Peyer's patch (tissue), 4 donors: ENCODE measurements at places on chromosomes 5 and 9. TPM values are rescaled to one million over a fixed set of nuclear protein-coding genes. Genes with fewer than 3 reads are reported as not detected.
A peak's percentile ranks its signal among the peaks of the same experiment; 100 is the strongest.

SLC1A1 gene
- 193 TPM for total RNA-seq

ARID3C gene
- not detected for total RNA-seq

DNA sequence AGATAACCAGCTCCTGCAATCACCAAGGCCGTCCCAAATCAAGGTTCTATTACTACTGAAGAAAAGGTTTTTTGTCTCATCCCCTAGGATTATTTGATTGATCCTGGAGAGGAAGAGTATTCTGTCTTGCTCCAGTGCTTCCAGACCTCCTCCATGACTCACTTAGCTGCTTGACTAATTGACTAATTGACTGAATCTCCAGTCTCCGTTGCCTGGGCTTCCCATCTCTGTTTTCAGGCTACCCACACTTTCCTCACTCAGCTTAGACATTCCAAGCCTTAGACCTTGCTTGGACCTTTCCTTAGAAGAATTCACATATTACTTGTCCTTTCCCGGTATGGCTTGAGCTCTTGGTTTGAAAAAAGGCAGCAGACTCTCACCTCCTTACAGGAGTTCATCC lies 60.6 kb downstream of the FRMD3 start:
- DNase-seq = no peak

- DNase-seq = no peak
Measured at GRCh38 chr5:2546938-2547337, 204.5 kb downstream of the IRX2 start.

CYLC2 gene
- total RNA-seq = not detected

NOXA1 gene
- total RNA-seq = 28.2 TPM

DNA sequence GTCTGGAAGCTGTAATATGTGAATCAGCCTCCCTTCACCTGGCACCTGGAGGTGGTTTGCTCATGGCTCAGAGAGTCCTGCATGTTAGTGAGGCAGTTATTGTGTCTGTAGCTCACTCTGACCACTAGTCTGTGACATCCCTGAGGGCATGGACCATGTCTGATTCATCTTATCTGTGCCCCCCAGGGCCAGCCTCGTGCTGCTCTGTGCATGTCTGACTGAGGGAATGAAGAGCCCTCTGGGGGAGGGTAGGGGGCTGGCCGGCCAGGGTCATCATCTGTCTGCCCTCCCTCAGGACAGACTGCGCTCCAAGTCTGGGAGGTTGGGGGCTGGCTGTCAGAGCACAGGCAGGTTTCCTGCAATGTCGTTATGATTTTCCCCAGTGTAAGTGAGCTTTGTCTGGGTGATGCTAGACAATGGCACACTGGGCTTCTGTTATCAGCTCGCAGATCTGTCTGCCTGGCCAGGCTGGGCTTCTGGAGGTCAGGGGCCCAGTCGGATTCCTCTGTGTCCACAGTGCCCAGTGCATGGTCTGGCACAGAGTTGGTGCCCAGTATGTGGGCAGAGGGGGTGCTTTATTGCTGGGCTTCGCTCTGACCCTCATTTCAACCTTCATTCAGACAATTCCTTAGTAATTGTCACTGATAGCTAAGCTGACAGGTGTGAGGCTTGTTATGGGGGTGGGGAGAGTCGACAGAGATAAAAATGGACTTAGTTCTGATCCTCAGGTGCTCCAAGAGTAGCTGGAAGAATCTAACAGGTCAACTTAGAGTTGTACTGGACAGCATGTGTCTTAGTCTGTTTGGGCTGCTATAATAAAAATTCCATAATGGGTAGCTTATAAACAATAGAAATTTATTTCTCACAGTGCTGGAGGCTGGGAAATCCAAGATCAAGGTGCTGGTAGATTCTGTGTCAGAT lies 85.7 kb upstream of the SHB start:
- no peak for DNase-seq

DNA sequence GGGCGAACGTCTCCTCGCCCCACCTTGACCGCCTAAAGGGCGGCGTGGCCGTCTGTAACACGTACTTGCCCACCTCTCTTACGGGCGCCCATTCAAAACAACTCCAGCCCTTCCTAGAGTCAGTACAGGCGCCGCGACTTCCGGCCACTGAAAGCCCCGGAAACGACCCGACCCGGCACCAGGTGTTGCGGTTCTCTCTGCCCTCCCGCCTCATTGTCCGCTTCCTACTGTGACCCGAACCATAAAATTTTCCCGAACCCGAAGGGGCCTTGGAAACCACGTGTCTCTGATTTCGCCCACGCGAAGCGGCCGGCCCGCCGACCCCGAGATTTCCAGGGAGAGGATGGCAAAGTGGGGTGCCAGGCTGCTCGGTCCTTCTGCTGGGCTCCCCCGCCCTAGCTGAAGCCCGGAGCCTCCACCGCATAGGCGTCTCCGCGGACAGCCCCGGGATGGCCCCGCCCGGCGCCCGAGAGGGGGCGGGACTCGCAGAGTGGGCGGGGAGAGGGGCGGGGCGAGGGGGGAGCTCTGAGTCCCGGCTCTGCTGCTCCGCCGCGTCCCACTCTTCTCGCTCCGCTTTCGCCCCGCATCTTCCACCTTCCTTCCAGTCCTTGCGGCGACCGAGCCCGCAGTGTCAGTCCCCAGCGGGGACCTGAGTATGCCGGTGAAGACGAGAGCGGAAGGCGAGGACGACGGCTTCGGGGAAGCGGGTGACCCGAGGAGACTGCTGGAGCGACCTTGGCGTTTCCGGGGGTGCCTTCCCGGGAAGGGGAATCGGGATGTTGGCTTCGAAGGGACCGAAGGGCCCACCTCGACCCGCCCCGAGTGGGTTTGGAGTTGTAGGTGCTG lies 684 bp upstream of the PTGES2 start:
- DNase-seq = peak; percentile 91

MTMR12 gene
- total RNA-seq = 21.4 TPM

DNA sequence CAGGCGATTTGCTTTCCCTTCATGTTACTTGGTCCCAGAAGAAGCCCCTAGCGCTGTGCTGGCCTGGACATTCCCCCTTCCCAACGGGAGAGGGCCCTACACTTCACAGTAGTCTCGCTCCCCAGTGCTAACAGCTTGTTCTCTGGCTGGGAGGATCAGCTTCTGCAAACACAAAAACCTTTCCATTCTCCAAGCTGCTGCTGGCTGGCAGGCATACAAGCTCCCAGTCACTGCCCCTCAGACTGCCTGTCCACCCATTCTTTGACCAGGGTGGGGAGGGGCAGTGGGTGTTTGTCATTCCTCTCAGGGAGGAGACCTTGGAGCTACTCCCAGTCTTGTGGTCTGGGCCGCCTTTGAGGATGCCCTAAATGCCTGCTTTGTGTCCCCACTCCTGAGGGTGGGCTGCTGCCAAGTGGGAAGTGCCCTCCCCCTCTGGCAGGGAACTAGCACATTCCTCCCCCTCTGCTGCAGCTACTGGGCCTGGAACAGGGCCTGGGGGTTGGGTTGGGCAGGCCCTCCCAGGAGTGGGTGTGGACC lies 20.8 kb downstream of the ENHO start:
- no peak for DNase-seq
